ENCODE measurements at places on chromosomes 12 and 14.

DNA sequence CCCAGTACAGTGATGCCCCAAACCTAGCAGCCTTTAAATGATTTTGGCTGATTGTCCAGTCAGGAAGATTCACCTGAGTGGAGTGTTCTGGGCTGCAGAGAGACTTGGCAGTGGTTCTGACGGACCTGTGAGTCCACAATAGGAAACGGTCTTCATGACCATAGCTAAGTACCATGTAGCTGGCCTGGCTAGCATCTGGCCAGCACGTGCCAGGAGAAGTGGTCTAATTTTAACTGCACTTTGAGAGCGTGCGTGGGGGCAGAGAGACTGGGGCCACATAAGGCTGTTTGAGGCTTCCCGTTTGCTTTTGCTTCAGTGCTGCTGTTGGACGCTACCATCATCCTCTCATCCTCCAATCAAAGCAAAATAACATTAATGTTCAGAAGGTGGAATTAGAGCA is 54.7 kb downstream of the PPM1A start:
- DNase-seq = no peak

GRCh38 chr14:42734041-42734440 is 1127.4 kb downstream of the LRFN5 start:
- no peak for DNase-seq

- no peak for DNase-seq
These were observed 24.5 kb downstream of the PDZRN4 start for GRCh38 chr12:41212625-41213024.

GRCh38 chr14:99737956-99738667 is 54.0 kb downstream of the CYP46A1 start:
- DNase-seq = no peak

DNA sequence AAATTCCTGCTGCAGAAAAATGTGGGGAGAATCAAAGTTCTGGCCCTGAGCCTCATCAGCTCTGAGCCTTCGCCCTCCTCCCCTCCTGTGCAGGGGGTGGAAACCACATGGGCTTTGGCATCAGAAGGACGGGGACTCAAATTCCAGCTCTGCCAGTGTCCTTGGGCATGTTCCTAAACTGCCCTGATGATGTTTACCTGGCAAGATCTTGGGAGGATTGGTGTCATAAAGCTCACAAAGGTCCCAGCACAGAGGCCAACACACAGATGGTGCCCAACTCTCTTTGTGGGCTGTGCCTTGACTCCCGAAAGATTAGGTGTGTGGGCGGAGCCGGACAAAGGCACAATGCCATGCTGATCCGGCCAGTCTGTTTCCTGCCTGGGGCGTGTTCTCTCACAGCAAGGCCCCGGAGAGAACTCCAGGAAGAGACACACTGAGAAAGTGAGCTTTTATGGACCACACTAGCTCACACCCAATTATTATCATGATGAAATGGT is 20.5 kb upstream of the CLMN start:
- DNase-seq = no peak

DNA sequence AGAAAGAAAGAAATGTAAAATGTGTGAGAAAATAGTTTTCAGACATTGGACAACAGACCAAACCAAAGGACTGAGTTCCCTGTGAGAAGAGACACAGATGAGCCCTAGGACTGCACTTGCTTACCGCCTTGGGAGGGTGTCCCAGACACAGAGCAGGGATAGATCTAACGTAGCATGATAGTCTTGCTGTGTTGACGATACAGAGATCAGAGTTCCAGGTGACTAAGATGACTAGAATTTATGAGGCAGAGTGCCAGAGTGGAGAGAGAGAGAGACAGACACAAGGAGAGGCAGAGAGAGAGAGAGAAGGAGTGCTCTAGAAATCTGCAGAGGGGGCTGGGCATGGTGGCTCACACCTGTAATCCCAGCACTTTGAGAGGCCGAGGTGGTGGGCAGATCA is 148.2 kb upstream of the LMNTD1 start:
- no peak for DNase-seq

DNA sequence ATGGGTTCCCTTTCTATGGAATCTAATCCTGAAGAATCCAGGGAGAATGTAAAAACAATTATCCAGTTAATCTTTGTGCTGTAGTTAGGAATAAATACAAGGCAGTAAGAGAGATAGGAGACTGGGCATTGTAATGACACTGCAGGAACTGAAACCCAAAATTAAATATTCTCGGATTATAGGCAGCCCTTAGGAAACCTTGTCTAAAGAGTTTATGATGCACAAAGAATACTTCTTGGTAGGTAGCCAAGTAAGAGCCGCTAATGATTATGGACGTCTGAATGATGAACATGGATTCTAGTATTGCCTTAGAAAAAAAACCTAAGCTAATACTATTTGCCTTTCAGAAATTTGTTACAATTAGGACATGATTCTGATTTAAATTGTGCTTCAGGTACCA is 165.4 kb upstream of the LRIG3 start:
- no peak for DNase-seq

- no peak for DNase-seq
These were observed 59.7 kb downstream of the TRPV4 start for GRCh38 chr12:109773384-109774011.

DNA sequence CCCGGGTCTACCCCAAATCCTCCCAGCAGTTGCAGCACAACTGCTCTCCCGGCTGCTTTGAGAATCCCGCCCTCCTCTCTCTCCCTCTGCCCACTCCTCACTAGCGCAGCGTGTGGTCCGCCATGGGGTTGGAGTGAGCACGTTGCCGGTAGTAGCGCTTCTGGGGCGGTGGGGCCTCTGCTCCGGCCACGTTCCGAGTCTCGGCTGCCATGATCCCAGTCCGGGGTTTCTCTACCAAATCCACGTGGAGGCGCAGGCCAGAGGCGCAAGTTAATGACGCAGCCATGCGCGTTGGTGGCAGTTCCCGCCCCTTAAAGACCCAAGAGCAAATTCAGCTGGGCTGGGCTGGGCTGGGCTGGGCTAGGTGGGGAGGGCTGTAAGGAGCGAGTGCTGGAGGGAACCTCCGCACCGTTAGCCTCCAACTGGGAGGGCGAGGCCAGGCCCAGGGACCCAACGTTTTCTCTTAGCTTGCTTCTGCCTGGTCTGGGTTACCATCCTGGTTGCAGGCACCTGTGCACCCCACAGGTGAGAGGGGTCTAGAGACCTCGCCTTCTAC is at the start of gene METTL1:
Gene METTL1 (minus strand): TSS at position 233 of the 556 bp plus-strand sequence. CDS start 22 bp downstream, at position 211.
- peak; percentile 74 for DNase-seq
